ENCODE measurements at places on chromosomes 1 and 21.

DNA sequence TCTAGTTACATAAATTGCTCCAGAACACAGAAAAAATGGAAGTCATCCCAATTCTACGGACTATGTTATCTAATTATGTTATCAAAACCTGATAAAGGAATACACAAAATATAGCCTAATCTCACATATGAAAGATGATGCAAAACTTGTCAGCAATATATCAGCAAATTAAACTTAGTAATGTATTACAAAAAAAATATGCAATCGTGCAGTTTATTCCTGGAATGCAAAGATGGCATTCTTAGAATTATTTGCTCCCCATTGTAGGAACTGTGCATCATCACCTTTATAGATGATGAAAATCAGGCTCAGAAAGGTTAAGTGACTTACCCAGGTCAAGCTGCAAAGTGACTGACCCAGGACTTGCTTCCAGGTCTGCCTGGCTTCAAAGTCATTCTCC lies 7.8 kb downstream of the FOXE3 start:
- DNase-seq = no peak

DNA sequence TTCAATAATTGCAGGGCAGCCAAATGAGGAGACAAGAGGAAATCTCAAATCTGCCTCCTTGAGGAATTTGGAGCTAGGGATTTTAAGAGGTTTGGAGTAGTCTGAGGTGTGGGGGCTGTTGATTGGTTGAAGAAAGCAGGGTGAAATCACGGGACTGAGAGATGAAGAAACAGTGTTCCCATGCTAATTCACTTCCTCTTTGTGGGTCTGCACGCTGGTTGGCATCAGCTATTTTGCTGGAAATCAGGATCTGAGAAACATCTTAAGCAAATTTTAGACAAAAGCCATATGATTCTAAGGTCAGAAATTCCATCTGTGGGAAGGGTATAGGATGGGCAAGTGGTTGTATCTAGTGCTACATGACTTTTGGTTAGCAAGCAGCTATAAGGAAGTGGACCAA lies 107.1 kb upstream of the PAXBP1 start:
- DNase-seq = no peak

DNA sequence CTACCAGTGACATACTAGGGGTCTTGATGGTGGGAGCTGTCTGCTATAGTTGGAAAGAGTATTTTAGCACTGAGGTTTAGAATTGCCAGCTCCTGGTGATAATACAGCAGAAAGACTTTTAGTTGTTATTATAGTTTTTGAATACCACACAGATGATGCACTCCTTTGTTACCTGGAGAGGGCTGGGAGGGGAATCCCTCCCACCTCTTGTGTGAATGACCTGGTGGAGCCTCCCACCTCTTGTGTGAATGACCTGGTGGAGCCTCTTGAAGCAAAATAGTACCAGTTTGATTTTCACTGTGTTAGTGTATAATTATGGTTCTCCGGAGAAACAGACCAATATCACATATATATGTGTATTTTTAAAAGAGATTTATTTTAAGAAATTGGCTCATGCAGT lies 3.3 kb downstream of the DISP1 start:
- no peak for DNase-seq

GRCh38 chr1:94927405-94928175 lies 680 bp upstream of the CNN3 start:
- no peak for DNase-seq

DNA sequence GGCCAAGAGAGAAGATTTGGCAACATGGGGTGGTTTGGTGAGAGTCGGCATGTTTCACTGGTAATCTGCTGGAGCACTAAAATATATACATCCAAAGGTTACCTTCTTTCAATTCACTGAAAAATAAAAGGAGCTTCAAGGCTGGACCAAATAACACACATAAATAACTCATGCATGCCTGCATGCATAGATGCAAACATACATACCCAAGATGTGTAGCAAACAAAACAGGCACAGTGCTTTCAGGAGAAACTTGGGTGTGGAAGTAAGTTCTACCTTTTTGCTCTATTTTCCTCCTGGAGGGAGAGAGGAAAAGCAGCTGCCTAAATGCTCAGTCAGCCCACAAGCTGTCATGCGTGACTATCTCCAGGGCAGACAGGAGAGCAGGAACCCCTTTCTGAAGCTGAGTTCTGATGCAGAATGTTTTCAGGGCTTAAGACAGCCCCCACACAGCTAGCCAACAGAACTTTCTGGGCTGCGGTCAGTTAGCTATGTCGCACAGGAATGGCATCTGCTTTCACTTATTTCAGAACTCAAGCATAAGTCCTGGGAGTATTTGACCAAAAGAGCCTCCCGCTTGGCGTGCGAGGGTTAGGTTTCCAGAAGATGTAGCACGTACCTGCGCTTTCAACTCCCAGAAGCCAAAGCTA lies 166.2 kb downstream of the TOMM20 start:
- DNase-seq = no peak

- no peak for DNase-seq
These were observed 58.5 kb downstream of the ST6GALNAC5 start for GRCh38 chr1:76925825-76926224.

- DNase-seq = no peak
These were observed 5.7 kb downstream of the NTRK1 start for GRCh38 chr1:156866249-156866909.

DNA sequence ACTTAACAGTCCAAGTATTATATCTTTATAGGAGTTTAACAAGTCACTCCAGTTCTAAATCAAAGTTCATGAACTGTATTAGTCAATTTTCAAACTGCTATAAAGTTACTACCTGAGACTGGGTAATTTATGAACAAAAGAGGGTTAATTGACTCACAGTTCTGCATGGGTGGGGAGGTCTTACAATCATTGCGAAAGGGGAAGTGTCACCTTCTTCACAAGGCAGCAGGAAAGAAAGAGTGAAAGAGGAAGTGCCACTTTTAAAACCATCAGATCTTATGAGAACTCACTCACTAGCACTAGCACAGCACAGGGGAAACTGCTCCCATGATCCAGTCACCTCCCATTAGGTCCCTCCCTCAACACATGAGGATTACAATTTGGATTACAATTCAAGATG lies 70.0 kb downstream of the CLCA4 start:
- DNase-seq = no peak

DNA sequence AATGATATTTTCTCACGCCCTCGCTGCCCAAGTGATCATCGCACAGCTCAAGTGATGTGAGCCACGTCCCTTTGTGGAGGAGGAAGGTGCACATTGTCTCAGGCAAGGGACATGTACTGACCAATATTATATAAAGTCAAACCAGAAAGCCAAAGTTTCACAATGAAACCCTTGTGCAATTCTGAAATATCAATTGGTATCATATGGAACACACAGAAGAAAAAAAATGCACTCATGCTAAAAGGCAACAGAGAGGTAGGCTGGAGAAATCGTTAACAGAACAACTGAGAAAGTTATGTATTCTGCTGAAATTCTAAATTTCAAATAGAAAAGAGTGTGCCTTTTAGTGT lies 1.9 kb downstream of the JAM2 start:
- no peak for DNase-seq

GRCh38 chr1:36609241-36610027 lies 126.7 kb upstream of the CSF3R start:
- peak; percentile 50 for DNase-seq

DNA sequence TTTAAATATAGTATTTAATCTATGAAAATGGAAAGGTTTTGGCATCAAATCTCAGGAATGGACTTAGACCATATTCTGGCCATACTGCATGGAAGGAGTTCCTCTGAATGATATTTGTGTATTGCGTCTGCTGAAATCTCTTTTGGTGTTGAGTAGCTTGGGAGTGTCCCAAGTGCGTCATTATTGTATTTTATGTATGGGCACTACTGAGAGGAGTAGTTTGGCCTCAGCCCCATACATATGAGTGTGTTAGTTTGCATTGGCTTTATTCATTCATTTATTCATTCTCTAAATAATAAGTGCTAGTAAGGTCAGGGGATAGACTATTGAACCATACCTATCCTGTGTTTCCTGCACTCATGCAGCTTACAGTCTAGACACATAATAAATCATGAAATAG lies 46.6 kb downstream of the CENPF start:
- no peak for DNase-seq

Data from iPS DF 6.9 (cell line).